ENCODE measurements at places on chromosomes 1 and 21.
A peak's percentile ranks its signal among the peaks of the same experiment; 100 is the strongest.

- no peak for DNase-seq
Measured at GRCh38 chr1:118902299-118902698, 85.8 kb downstream of the TBX15 start.

GRCh38 chr1:17094664-17095063 lies 24.6 kb downstream of the PADI2 start:
- no peak for DNase-seq

GRCh38 chr21:35467566-35467965 lies 418.5 kb upstream of the RUNX1 start:
- no peak for DNase-seq

DNA sequence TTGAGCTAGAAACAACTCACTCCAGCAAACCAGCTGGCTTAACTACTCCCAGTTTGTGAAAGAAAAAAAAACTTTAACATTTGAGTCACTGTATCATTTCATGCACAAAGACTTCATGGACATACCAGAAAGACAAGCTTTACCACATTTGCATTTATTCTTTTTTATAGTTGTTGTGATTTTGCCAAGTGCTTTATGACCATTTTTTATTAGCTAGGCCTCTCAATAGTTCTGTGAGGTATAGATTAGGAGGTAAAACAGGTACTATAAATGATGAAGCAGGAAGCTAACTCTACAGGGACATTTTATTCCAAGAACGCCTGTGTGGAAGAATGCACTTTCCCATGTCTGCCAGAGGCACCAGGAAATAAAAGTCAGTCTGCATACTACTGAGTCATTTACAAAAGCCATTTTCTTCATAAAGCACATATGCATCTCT lies 8.2 kb upstream of the DENND1B start:
- DNase-seq: no peak

- no peak for DNase-seq
Measured at GRCh38 chr1:27601321-27601770, 2.6 kb downstream of the AHDC1 start.

DNA sequence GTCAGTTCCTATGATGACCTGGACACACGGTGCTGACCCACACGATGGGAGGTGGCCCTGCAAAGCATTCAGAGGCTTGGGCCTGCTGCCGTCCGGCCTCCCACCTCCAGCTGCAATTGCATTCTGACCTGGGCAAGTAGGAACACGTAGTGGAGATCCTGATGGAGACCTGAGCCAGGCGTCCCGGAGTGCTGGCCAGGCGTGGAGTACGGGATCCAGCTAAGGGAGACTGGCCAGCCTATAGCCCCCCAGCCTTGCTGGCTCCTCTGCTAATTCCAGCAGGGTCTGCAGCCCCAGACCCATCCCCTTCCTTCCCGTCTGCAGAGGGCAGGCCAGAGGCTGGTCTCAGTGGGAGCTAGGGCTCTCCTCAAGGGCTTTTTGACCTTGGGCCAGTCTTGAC lies 11.2 kb downstream of the CD46 start:
- DNase-seq: no peak

DNA sequence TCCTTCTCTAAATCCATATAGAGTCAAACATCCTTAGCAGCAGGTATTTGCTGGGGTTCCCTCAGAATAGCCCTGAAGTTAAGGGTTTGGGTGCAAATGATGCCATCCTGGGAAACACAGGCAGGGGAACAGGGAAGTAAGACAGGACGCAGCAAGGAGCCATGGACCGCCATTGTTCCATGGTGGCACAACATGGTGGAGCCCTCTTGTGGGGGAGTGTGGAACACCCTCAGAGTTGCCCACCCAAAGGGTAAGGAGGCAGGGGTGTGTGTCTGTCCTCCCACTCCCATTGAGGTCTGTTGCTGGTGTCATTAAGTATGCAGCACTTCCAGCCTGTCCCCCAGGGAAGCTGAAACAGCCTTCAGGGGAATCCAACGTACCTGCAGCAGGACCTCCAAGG lies 20.4 kb upstream of the RCAN1 start:
- DNase-seq: peak; percentile 68

- no peak for DNase-seq
Measured at GRCh38 chr1:21703318-21703963, 34.3 kb upstream of the RAP1GAP start.

DNA sequence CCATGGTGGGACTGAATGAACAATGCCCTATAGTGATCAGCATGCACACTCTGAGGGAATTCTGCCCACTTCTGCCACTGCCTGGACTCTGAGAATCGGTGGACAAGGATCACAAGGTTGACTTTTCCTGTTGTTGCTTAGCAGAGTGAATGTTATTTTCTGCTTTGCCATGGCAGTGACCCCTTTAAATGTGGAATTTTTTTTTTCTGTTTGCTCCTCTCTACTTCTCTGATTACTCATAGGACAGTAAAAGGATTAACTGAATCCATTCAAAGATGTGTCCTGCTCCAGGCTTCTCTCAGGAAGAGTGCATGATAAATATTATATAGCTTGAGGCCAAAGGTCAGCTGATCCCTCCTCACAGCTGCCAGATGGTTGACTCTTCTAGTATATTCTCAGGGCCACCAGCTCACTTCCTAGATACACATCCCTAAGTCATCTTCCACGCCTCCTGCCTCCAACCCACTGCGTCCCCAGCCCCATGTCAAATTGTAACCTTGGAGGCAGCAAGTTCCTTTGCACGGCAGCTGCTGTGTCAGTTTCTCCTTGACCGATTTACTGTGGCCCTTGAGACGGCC lies 74.0 kb upstream of the RALGPS2 start:
- no peak for DNase-seq
